Progenitor cell of endocrine pancreas (in vitro differentiated cells): ENCODE measurements at places on chromosomes 7 and 10. TPM values are rescaled to one million over a fixed set of nuclear protein-coding genes. Genes with fewer than 3 reads are reported as not detected.

DNA sequence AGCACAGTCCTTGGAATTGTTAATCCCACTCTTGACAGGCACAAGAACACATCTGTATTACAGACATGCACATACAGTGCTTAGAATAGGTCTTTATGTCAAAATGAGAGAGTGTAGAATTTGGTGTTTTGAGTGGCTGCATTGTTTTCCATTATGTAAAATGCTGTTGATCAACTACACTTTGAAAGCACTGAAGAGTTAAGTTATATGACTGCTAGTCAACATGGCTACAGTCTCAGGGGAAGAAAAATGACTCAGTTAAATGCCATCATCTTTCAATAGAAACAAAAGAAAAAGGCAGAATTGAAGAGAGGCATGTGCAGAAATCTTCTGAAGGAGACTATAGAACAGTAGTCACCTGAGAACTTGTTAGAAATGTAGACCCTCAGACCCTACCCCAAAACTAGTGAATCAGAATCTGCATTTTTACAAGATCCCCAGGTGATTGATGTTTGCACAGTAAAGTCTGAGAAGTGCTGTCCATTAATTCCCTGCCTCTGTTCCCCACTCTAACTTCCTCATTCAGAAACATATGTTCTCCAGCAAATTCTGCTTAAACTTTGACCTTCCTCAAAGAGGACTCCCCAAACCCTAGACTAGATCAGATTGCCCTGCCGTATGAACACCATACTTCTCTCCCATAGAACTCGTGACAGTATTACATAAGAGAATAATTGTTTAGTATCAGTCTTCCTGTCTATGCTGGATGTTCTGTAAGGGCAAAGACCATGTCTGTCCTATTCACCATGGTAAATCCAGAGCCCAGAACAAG is 16.0 kb downstream of the SND1 start:
- no peak for DNase-seq

GRCh38 chr7:107559864-107560263 is 3.9 kb downstream of the COG5 start:
- no peak for DNase-seq

- no peak for DNase-seq
These were observed 117.1 kb upstream of the HPS1 start for GRCh38 chr10:98563811-98564210.

DNA sequence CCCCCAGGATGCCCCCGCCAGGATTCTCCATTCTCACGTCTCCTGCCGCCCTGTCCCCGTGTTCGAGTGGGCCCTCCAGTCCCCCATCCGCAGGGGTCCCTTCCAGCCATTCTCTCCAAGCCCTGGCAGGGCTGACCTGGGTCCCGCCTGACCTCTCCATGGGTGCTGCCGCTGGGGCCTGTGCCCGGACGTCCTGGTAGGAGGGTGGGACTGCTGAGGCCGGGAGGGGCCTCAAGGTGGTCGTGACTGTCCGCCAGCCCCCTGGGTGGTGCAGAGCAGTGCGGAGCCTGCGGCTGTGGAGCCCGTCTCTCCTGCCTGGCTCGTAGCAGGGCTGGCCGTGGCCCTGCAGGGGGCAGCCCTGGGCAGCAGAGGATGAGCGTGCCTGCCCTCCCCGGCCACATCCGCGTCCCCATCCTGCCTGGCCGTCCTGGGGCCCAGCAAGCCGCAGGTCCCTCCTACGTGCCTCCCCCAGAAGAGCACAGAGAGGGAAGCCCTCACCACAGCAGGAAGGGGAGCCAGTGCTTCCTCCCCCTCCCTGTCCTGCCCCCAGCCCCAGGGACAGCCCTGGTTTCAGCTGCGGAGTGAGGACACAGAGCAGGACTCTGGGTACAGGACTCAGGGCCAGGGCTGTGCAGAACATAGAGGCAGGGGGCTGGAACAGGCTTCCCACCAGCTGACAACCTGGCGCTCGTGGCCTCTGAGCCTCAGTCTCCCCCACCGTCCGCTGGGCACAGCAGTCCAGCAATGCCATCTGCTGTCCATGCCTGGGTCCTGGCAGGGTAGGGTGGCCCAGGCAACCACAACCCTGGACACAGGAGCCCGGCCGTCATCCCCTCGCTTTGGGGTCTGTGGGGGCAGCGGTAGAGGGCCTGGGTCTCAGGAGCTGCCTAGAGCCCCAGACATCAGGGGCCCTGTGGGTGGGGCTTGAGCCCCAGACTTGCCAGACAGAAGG is 1.5 kb upstream of the GRIFIN start:
- peak; percentile 48 for DNase-seq

GRCh38 chr7:69796416-69796815 is 198.1 kb downstream of the AUTS2 start:
- DNase-seq: no peak

The EPO gene
- total RNA-seq: 0.22 and 0.29 TPM in 2 replicates

The GPR85 gene
- total RNA-seq: 0.20 and 0.36 TPM in 2 replicates
